ENCODE measurements at places on chromosomes 6 and 20. TPM values are rescaled to one million over a fixed set of nuclear protein-coding genes. Genes with fewer than 3 reads are reported as not detected.

Gene DEFB115
- total RNA-seq, result not detected

Gene PROKR2
- total RNA-seq, result not detected

Gene LHFPL5
- total RNA-seq, result 0.71 TPM

Gene NOP56
- 582 TPM for total RNA-seq

Gene TCF15
- not detected for total RNA-seq

Gene RBBP8NL
- 0.59 TPM for total RNA-seq

Gene EYA4
- not detected for total RNA-seq

Gene MYLK4
- total RNA-seq, result 0.27 TPM

Gene BPIFA1
- total RNA-seq, result not detected

Gene TAAR9
- total RNA-seq, result not detected

GRCh38 chr6:111478749-111479148 is 4.3 kb downstream of the REV3L start:
- peak; percentile 35 for DNase-seq

GRCh38 chr20:54368570-54368969 is 106.8 kb upstream of the DOK5 start:
- DNase-seq, result no peak

- no peak for DNase-seq
These were observed 661 bp downstream of the FNDC11 start for GRCh38 chr20:63554361-63555278.

- DNase-seq, result no peak
These were observed 67.9 kb upstream of the RNF24 start for GRCh38 chr20:4083098-4083865.

- DNase-seq, result no peak
These were observed 17.0 kb upstream of the ZNF318 start for GRCh38 chr6:43386492-43386891.

GRCh38 chr6:41288030-41288753 is 1.7 kb upstream of the TREM1 start:
- DNase-seq, result no peak

DNA sequence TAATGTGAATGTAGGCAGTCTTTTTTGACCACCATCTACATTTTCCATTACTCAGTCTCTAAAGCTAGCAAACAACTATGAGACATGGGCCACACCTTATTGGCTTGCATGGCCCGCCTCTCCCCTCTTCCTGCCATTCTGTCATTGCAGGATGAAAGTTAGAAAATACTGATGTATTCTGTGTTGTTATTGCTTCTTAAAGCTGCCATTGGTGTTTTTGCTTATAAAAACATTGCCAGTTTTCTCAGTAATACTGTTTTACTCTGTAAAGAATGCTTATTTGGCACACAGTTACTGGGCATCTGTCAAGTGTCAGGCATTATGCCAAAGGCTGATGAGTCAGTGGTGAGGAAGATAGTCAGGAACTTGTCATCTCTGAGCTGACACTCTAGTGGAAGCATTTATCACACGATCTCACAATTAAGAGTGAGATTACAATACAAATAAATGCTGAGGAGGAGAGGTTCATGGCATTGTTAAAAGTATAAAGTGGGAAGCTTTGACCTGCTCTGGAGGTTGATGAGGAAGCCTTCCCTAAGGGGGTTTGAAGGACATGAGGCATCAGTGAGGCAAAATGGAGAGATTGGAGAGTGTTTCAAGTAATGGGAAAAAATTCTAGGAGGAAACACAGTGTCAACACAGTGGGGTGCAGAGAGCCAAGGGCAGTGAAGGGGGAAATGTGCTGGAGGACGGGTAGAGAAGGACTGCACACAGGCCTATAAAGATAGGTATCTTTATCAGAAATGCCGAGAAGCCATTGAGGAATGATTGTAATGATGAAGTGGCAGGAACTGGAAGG is 14.7 kb downstream of the KLHL32 start:
- peak; percentile 67 for DNase-seq

- DNase-seq, result no peak
These were observed 240.2 kb downstream of the KHDC1L start for GRCh38 chr6:72984981-72985665.

- DNase-seq, result no peak
These were observed 114.9 kb downstream of the AKAP7 start for GRCh38 chr6:131250122-131250521.

- DNase-seq, result no peak
These were observed 131.4 kb downstream of the BTBD3 start for GRCh38 chr20:12049125-12049524.

GRCh38 chr20:2140561-2140960 is 38.9 kb downstream of the STK35 start:
- DNase-seq, result no peak

GRCh38 chr6:170067923-170068360 is 222.9 kb downstream of the DLL1 start:
- no peak for DNase-seq

DNA sequence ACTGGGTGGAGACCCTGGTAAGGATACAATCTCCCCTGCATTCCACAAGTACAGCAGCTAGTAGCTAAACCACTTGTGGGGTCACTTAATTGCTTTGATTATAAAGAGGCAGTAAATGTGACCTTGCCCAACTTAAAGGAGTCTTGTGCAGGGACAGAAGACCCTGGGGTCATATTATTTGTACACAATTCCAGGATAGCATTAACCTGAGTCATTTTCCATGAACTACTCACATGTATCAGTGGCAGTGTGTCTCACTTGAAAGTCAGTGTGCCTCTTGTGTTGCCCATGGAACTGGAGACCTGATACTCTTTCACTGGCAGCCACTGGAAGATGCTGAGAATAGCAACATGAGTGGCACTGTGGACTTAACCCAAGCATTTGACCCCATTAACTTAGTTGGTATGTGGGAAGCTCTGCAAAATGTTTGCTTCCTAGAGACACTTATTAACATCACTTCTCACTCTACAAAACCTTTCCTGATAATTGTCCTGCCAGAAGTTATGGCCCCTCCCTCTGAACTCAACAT is 28.9 kb downstream of the CLIC5 start:
- DNase-seq, result no peak

DNA sequence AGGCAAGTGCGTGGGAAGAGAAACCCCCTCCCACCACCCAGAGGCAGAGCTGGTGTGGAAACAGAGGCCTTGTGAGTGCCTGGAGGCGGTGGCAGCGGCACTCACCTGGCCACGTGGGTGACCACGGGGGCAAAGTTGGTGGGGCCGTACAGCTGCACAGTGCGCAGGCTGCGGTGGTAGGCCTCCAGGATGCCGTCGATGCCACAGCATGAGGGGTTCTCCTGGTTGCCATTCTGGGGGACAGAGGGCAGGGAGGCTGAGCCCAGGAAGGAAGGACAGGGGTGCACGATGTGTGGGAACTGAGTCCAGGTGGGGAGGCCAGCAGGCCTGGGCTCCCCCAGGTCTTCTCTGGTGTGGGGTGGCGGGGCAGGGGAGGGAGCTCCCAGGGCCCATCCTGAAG is 47.7 kb downstream of the RAB44 start:
- DNase-seq, result no peak

DNA sequence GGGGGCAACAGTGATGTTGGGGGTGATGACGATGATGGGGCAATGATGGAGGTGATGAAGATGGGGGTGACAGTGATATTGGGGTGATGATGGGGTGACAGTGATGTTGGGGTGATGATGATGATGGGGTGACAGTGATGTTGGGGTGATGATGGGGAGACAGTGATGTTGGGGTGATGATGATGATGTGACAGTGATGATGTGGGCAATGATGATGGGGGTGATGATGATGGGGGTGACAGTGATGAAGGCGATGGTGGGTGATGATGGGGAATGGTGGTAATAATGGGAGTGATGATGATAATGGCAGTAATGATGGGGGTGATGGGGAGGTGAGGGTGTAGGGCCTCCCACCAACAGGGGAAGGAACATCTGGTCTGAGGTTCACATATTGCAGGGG is 150.6 kb downstream of the ERMARD start:
- DNase-seq, result no peak

DNA sequence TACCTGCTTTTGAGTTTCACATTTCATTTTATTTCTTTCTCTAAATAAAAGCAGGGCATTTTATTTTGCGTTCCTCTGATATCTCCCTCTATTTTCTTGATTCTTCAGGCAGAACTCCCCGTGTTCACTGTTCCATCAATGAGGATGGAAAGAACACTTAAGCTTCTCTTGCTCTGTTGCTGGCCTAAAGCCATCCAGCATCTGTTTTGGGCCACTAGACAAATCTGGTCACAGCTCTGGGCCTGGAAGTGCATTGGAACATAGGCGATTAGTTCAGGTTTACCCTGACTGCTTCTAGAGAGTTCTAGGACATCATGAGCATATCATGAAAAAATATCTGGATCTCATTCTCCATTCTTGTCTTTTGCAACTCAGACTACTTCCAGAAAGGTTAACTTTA is 611.2 kb downstream of the UTRN start:
- DNase-seq, result no peak

- DNase-seq, result no peak
These were observed 11.1 kb upstream of the TSPYL1 start for GRCh38 chr6:116290799-116291198.

DNA sequence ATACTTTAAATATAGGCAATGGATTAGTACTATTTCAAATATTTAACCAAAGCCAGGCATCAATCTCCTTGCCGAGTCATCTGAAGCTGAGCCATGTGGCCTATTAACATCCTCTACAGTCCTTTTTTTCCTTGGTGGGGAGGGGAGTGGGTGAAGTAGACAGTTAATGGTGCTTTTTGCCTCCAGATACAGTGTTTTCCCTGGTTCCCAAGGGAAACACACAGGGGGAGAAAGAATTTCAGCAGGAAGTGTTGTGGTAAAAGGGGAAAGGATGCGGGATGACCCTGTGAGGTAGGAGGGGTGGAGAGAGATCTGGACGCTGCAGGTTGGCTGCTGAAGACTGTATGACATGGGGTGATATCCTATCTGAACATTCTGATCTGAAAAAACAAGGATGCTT is 9.6 kb downstream of the CLDN20 start:
- DNase-seq, result no peak

DNA sequence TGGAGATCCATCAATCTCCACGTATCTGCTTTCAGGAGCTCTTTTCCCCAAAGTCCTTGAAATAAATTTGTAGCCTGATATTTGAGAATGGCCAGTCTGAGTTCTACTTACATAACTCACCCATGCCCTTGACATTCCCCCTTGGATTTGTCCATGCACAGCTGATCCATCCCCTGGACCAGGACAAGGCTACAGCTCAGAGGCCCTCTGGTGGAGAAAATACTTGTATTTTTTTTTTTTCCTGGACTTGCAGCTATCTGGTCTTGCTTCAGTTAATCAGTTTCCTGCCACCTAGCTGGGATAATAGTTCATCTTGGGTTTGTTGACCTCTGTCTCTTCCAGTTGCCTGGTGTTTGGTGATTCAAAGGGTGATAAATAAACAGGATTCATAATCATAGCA is 467.6 kb downstream of the DHX35 start:
- DNase-seq, result no peak

GRCh38 chr20:53926428-53927028 is 143.9 kb downstream of the BCAS1 start:
- DNase-seq, result no peak

DNA sequence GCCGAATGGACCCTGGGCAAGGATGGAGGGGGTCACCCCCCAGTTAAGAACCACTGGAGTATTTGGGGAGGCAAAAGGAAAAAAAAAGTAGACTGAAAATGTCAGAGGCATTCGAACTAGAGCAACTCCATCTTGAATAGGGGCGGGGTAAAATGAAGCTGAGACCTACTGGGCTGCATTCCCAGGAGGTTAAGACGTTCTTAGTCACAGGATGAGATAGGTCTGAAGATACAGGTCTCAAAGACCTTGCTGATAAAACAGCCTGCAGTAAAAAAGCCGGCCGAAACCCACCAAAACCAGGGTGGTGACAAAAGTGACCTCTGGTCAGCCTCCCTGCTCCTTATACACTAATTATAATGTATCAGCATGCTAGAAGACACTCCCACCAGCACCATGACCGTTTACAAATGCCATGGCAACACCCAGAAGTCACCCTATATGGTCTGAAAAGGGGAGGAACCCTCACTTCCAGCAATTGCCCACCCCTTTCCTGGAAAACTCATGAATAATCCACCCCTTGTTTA is 70.4 kb upstream of the KCNG1 start:
- DNase-seq, result no peak

DNA sequence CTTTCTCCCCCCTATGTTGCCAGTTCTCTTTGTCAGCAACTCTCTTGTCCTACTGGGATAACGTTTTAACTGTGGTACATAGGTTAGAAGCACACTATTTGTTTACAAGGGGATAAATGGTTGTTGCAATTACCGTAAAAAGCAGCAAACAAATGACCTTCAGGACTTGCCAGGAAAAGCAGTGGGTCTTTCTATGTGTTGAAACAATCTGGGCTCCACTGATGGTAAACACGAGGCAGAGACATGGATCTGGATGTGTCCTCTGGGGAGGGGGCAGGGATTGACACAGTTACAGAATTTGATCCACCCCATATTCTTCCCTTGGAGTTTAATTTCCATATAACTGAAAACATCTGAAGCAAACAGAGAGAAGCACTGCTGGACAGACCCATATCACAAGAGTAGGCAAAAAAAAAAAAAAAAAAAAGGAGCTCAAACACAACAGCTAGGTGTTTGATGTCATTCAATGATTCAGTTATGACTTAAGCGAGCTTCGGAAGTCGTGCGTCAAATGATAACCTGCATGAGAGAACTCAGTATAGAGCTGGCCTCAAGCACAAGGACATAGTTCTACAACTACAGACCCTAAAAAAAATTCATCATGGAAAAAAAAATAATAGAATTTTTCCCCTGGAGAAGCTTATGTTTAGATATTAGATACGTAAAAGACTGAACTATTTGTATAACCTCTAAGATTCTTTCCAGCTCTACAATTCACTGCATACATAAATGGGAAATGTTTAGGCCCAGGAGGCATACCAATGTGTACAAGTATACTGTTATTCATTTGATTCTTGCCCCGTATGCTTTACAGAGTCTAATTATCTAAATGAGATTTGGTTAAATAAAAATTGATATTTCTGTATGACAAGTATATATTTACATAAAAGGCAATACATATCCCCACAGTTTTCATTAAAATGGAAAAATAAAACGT is 127.7 kb downstream of the ALDH8A1 start:
- DNase-seq, result no peak

- DNase-seq, result no peak
These were observed 715 bp downstream of the PSMF1 start for GRCh38 chr20:1119128-1119505.

DNA sequence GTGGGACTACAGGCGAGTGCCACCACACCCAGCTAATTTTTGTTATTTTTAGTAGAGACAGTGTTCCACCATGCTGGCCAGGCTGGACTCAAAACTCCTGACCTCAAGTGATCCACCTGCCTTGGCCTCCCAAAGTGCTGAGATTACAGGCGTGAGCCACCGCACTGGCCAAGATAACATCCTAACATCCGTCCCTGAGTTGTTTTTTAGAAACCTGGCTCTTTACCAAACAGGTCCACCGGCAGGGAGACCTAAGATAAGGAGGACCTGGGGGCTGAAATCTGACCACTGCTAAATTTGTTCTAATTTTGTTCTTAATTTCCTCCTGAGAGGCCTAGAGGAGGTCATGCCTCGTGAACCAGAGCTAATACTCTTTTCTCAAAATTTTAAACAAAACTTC is 20.5 kb downstream of the CTCFL start:
- no peak for DNase-seq

- DNase-seq, result no peak
These were observed 471 bp downstream of the EZR start for GRCh38 chr6:158818581-158819212.
